Activated T-cell treated with anti-CD3 and anti-CD28 coated beads, Interleukin-2, amount 50 U/mL, for 48 hours (primary cell): ENCODE measurements at places on chromosomes 1 and 21.

DNA sequence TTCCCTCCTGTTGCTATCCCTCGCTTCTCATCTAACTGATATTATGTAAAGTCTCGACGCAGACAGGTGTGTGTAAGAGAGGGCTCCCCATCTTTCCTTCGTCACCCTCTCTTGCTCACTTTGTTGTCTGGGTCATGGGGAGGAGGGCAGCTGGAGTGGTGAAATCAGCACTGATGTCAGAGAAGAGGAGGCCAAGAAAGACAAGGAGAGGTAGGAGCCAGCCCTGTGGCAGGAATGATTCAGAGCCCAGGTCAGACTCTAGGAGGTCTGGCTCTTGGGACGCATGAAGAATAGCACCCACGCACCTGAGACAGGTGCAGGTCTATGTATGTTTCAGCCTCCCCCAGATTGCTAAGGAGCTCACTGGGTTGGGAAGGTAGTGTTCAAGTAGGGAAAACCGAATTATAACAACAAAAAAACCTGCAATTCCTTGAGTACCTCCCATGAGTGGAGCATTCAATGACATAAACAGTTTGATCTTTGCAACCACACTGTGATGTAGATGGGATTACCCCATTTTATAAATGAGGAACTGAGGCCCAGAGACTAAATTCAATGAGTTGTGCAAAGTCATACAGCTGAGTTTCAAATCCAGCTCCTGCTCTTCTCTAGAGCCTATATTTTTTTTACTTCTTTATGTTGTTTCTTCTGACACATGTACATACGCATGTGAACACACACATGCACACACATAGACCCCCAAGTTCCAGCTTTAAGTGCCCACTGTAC is 10.4 kb downstream of the NUAK2 start:
- no peak for DNase-seq

DNA sequence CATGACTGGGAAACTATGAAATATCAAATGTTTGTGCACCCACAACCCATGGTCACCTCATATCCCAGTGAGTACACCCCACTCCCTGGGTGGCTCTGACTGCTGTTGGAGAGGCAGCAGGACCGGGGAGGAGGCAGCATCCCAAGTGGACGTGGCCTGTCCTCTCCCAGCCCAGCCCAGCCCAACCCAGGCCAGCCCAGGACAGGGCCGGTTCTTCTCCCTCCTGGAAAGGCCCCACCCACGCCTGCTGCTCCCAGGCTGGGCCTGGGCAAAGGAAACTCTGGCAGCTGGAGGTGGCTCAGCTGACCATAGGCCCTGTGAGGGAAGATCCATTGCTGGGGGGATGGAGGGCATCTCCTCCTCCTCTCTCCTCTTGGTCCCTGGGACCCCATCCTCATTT is 19.1 kb downstream of the MATN1 start:
- DNase-seq = no peak

GRCh38 chr1:84669831-84670230 is 20.4 kb downstream of the SSX2IP start:
- no peak for DNase-seq

GRCh38 chr1:107000902-107001301 is 55.6 kb upstream of the PRMT6 start:
- DNase-seq = no peak

DNA sequence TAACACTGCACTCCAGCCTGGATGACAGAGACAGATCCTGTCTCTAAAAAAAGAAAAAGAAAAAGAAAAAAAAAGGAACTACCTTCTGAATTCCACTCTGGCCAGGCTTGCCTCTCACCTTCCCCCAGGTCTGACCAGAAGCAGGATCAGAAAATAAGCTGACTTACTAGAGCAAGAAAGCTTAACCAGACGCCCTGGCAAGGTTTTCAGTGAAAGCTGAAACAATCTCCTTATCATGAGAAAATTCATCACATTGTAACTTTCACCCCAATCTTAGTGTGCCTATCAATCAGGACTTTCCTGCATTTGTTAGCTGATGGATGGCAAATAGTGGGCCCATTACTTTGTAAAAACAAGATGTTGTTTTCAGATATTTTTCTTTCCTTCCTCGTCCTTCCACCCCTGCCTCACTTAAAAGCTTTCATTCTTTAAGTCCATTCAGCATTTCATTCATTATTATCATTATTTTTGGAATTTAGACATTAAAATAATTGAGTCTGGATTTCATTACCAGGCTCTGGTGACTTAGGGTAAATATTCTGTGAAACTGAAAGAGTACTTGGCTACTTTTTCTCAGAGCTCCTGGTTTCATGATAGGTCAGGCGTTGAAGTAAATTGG is 96.5 kb upstream of the CD34 start:
- DNase-seq = no peak

DNA sequence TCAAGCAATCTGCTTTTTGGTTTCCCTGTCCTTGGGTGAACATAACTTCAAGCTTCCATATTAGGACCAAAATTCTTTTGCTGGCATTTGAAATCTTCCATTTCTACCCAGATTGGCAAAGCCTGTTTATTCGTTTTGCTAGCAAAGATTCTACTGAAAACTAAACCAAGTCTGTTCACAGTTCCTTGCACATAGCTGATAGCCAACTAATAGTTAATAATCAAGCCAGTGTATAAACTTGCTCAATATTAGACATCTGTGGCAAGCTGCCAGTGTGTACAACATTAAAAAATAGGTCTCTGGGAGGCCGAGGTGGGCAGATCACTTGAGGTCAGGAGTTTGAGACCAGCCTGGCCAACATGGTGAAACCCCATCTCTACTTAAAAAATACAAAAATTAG is 6.3 kb downstream of the APP start:
- DNase-seq = no peak

DNA sequence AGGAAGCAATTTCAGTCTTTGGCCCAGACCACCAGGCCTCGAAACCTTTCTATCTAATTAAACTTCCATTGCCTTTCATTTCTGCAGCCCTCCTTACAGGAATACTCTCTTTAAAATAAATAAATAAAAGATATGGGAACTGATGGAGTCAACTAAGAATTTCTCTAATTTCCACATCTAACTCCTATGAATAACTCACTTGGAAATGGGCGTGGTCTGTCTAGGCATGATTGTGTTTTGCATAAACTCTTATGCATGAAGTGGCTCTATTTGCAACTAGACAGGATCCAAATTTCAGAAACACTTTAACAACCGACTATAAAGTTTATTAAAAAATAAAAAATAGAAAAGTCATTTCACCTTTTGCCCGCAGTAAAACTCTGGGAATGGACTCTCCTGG is 199.5 kb downstream of the ADSS2 start:
- DNase-seq = no peak

DNA sequence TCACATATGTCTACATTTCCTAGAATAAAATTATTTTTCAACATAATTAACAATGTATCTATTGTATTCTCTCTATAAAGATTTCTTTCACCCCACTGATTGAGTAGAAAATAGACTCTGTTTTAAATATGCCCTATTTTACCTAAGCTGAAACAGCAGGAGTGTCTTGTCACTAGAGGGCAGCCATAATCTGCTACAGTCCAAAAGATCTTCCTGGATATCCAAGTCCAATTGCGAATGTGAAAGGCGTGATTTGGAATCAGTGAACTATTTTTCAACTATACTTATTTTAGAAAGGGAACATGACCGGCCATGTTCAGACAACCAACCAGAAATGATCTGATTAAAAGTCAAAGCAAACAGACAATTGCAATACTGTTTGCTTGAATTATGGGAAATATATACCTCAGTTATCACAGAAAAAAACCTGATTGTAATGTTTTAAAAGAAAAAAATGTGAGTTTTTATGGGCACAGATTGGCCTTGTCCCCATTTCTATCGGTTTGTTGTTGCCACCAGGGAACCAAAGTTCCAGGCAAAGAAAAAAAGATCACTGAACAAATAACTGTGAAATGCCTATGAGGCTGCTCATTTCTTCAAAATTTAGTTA is 1211.0 kb upstream of the ADGRL4 start:
- DNase-seq = no peak

DNA sequence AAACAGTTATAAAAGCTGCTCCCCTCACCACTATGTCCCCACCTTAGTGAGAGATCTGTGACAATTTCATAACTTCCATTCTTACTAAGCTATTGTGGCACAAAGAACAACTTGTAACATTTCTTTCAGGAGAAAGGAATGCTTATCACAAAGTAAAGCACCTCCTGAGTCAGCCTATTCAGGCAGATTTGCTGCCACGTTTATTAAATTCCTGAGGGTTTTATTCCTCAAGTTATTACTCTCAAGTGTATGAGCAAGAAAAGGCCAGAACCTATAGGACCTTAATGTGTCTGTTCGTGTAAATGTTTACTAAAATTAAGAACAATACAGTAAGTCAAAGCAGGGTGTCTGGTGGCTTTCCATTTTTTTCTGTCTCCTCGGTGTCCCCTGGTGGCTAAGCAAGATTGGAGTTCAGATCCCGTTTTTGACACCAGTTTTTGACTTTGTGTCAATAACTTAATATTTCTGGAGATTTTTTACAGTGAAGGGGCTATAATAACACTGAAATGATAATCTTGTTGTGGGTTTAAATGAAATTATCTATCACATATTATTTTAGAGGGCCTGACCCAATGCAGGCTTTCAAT is 1539.6 kb downstream of the BRINP3 start:
- DNase-seq = no peak

- no peak for DNase-seq
Observed at GRCh38 chr1:151565502-151566189, 25.5 kb downstream of the TUFT1 start.

- DNase-seq = no peak
Observed at GRCh38 chr1:164796916-164797315, 237.9 kb downstream of the PBX1 start.

- DNase-seq = no peak
Observed at GRCh38 chr1:243903895-243904294, 53.9 kb upstream of the AKT3 start.

DNA sequence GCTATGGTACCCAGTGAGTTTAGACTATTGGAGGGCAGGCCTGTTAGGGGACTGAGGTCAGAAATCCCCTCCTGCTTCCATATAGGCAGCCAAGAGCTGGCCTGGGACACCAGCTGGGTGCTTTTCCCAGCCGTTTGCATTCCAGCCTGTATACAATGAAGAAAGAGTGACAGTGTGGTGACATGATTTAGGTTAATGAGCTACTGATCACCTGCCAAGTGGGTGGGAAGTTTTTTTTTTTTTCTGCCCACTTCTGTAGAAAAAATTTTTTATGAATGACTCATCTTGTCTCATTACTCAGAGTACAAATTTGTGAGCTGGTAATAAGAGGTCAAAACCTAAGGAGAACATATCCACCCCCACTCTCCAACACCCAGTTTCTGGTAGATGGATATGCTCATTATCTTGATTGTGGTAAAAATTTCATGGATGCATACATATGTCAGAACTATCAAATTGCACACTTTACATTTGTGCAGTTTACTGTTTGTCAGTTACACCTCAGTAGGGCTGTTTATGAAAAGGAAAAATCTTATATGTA is 16.4 kb upstream of the CGN start:
- DNase-seq = no peak

GRCh38 chr21:44078411-44078981 is 28.7 kb upstream of the PWP2 start:
- DNase-seq = no peak

- DNase-seq = no peak
Observed at GRCh38 chr1:15259622-15260007, 12.6 kb downstream of the FHAD1 start.

DNA sequence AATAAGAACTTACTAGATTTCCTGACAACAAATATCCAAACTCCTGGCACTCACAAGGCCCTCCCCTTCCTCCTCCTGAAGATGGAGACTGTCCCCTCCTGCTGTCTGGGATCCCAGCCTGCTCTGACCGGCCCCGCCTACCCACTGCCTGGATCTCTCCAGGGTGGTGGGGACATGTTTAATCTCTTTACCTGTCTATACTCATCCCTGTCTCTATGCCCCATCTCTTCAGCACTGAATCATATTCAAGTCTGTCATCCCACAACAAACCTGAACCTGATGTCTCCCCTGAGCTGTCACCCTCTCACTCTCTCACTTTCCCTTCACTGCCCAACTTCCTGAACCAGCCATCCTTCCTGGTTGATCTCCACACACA is 22.1 kb downstream of the MATN1 start:
- DNase-seq = no peak

DNA sequence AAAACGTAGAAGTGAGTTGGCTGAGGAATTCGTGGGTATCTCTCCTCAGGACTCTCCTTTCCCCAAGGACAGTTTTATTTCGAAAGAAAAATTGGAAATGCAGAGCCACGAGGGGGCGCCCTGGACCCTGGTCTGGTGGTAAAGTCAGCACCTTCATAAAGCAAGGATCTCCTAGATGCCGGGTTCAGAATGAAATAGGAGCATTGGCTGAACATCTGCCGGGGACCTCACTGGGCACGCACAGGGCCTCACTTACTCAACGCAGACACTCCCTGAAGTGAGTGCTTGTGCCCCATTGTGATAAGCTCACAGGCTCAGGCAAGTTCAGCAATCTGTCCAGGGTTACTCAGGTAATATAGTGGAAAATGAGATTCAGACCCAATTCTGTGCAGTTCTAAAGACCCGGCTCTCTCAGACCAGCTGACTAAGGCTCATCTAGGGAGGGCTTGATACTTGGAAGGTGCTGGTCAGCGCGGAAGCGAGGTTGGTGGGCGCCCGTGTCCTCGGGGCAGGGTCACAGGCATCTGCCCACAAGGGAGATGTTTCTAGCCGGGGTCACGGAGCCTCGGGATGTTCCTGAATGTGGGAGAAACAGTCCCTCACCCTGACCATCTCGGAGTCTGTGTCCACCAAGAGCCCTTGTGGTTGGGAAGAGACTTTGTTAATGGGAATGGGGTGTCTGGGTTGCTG is 55.7 kb upstream of the ETV3 start:
- DNase-seq = peak; percentile 79

DNA sequence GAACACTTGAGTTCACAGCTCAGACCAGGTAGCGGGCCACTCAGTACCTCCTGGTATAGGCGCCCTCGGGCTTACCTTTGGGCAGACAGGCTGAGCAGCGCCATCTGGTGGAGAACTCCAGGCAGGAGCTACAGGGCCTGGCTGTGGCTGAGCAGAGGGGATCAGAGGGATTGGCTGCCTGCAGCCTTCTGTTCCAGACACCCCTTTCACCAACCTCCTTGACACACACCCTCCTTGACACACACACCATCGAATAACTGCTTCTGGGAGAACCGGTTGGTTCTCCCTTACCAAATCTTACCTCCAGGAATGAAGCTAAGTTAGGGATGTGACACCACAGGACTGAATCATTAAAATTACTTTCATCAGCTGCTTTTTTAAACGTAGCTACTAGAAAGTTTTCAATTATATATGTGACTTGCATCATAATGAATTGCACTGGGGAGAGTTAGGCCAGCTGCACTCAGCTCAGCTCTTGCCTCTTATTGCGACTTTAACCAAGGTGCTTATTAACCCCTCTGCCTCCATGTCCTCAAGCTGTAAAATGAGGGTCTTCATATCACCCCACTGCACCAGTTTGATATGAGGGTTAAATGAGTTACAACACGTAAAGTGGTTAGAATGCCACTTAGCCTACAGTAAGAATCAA is 6.6 kb downstream of the LIN28A start:
- peak; percentile 89 for DNase-seq

- no peak for DNase-seq
Observed at GRCh38 chr1:166944186-166944967, 31.0 kb downstream of the ILDR2 start.

DNA sequence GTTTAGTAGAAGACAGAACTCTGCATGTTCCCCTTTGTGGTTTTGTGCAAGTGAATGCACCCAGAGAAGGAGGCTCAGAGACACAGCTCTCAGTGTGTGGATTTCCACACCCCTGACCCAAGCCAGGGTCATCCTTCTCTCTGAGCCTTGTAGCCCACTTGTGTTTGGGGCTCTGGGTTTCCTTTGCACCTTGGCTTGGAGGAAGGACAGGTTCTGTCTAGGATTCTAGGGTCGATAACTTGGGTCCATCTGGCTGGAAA is 27.2 kb downstream of the MYOG start:
- DNase-seq = no peak
